ENCODE measurements at places on chromosomes 13 and 19.

DNA sequence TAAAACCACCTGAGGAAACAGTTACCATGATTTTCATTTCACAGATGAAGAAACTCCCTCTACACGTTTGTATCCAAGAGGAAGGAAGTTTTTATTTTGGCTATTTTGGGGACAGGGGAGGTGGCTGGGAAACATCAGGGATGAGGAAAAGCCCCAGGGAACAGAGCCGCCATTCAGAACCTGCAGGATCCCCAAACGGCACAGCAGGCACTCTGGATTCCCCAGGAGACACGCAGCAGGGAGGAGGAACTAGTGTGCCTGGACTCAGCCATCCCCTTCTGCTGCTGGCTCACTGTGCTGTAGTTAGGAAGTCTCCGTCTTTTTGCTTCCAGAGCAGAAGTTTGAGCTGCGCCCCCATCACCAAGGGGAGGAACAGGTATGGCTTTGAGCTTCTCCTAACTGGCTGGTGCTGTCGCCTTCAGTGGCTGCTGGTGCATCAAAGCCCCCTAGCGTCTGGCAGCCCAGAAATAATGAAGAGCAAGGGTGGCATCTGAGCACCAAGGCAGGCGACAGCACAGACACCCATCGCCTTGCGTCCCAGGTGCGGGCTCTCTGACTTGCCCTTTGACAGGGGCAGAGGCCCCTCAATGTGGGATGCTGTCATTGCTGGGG, 4.2 kb downstream of the NAPA start:
- DNase-seq = no peak

DNA sequence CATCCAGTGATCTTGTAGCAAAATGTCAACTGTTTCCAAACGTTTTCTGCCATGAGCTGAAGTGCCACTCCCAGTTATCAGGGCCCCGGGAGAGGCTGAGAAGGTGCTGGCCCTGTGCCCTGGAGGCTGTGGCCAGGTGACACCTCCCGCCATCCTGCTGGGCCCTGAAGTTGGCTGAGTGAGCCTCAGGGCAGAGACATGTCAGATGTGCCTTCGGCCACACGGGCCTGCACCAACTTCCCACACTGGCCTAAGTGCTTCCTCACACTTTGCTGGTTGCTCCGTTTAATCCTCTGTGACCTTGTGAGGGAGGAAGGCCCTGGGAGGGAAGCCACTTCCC, 4.8 kb downstream of the ADPRHL1 start:
- DNase-seq = peak; percentile 80

DNA sequence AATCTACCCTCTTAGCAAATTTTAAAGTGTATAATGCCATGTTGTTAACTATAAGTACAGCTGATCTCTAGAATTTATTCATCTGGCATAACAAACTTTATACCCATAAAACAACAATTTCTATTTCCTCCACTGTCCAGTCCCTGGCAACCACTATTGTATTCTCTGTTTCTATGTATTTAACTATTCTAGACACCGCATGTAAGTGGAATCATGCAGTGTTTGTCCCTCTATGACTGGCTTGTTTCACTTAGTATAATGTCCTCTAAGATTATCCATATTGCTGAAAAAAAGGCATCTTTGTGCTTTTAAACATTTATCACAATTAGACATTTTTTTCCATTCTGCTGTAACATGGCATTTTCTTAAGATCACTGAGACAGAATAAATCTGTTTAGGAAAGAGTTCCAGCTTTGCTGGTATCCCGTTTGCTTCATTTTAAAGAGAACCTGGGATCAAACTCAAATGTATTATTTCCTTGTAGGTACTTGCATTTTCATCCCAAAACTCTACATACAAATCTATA, 1191.0 kb downstream of the SLITRK5 start:
- no peak for DNase-seq

DNA sequence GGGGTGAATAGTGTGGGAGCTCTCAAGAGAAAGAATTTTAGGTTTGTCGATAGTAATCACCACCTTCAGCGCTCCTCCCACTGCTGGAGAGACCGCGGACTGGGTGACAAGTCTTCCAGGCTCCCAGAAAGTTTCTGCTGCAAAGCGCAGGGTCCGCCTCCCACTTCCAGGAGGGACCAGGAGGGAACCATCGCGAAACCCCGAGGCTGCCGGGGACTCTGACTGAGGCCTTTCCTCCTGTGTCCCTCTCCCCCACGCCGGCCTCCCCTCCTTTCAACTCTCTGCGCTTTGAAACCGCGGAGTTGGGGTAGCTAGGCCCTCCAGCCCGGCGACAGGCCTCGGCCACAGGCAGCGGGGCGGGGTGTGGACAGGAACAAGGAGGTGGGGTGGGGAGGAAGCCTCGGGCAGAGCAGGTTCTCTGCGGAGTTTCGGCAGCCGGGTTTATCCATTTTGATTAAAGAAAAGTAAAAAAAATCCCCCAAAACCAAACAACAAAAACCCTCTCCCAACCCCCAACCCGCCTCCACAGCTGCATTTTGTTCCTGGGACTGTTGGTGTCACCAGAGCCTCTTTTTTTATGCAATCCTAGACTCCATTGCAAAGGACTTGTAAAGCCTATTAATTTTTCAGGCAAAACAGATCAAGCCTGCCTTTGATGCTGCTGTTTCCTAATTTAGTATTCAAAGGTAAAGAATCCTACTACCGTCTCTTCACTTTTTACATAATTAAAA, 157.2 kb downstream of the TM9SF2 start:
- no peak for DNase-seq

DNA sequence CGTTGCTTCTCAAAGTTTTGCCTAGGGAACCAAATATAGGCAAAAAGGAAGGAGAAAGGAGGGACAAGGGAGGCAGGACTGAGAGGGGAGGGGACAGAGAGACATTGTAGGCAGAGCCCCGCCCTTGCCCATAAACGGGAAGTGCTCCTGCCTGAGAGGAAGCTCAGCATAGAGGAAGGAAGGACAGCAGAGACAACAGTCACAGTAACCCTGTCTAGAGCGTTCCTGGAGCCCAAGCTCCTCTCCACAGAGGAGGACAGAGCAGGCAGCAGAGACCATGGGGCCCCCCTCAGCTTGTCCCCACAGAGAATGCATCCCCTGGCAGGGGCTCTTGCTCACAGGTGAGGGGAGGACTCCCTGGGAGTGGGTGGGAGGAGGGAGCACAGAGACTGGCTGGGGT, at the start of gene CEACAM21:
TSS of gene CEACAM21 (plus strand) at position 169 of the 400 bp plus-strand sequence. CDS start at position 278, 109 bp downstream.
- DNase-seq = no peak

- DNase-seq = no peak
Observed at GRCh38 chr13:44191504-44192171, 182.0 kb upstream of the SERP2 start.

- DNase-seq = no peak
Observed at GRCh38 chr19:47469719-47470118, 2.0 kb downstream of the SLC8A2 start.

- no peak for DNase-seq
Observed at GRCh38 chr13:68173111-68173510, 943.0 kb upstream of the PCDH9 start.

DNA sequence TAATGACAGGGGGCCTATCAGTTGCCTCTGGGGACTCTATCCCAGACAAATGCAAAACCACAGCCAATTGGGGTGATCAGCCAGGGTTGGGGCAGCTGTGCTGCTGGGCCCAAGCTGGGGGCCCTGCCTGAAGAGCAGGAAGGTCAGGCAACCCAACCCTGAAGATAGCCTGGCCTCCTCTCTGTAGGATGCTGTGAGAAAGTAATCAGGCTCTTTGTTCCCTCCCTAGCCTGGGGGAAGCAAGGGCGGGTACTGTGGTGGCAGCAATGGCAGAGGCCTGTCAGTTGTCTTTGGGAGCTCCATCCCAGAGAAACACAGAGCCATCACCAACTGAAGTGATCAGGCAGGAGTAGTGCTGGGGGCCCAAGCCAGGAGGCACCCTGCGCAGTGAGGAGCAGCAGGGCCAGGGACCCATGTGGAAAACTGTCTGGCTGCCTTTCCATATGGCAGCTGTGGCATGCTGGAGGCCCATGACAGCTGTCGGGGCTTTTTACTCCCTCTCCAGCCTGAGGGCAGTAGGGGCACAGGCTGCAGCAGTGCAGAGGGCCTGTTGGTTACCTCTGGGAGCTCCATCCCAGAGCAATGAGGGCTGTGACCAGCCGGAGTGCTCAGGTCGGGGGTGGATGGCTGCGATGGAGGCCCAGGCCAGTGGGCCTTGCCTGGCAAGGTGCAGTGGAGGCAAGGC, 73.6 kb upstream of the ATP12A start:
- DNase-seq = no peak

- no peak for DNase-seq
Observed at GRCh38 chr13:95604556-95604915, 40.0 kb downstream of the DZIP1 start.

DNA sequence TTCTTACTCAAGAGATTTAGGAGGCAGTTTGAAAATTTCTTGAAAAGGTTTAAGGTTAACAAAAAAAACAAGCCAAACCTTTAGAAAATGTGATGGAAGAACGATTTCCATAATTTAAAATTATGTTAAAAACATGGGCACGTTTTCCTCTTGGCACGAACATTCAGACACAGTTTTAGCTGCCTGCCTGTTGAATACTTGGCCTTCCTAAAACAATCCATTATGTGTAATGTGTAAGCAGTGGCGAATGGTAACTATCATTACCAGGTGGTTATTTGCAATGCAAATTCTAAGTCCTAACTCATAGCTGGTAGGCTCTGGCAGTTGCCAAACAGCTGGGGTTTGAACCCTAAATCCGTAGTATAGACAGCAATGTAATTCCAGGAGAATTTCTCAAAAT, 1425.7 kb upstream of the SLC10A2 start:
- no peak for DNase-seq

DNA sequence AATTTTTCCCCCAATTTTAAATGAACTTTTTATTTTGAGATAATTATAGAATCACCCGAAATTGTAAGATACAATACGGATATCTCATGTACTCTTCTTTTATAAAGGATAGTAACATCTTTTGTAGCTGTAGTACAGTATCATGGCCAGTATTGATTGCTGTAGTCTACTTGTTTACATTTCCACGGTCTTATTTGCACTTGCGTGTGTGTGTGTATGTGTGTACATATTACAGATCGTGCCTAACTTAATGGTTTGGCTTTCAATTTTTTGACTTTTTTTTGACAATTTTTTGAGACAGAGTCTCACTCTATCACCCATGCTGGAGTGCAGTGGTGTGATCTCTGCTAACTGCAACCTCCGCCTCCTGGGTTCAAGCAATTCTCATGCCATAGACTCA, 6.7 kb downstream of the PAN3 start:
- no peak for DNase-seq

GRCh38 chr13:27245610-27246009, 5.7 kb upstream of the RPL21 start:
- DNase-seq = no peak

- no peak for DNase-seq
Observed at GRCh38 chr19:46839752-46840497, 10.7 kb downstream of the AP2S1 start.

- no peak for DNase-seq
Observed at GRCh38 chr13:59641261-59641660, 522.5 kb downstream of the DIAPH3 start.

- no peak for DNase-seq
Observed at GRCh38 chr19:6738787-6739389, 592 bp upstream of the TRIP10 start.

GRCh38 chr19:50659318-50660087, 10.3 kb downstream of the C19orf81 start:
- no peak for DNase-seq

- DNase-seq = no peak
Observed at GRCh38 chr13:32660227-32660626, 74.0 kb downstream of the PDS5B start.

DNA sequence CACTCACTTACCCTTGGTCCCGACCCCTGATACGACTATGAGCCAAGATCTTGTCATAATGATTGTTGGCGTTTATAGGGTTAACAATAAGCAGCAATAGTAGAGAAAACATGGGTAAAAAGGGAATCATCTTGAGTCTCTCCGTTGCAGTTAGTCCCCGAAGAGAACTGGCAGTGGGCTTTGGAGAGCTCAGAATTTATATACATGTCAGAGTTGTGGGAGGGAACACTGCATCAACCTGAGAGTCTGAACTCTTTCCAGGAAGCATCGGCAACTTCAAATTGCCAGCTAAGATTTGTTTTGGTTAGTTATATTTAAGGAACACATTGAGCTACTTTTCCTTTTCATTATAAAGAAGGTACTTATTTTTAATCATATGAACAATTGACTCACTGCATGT, at the start of gene POSTN:
TSS of gene POSTN (minus strand) at position 172 of the 400 bp plus-strand sequence. CDS start at position 130, 42 bp downstream.
- no peak for DNase-seq

DNA sequence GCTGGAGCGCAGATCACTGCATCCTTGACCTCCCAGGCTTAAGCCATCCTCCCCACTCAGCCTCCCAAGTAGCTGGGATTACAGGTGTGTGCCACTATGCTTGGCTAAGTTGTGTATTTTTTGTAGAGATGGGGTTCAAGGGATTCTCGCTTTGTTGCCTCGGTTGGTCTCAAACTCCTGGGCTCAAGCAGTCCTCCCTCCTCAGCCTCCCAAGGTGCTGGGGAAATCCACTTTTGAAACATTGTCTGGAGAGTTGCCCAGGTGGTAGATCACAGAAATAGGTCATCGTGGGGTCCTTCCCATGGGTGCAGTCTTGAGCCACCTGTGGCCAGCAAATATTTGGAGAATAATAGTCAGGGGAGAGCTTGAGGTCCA, 5.2 kb downstream of the LDLR start:
- DNase-seq = no peak

GRCh38 chr19:12788682-12789097, 2.6 kb upstream of the JUNB start:
- DNase-seq = peak; percentile 94

DNA sequence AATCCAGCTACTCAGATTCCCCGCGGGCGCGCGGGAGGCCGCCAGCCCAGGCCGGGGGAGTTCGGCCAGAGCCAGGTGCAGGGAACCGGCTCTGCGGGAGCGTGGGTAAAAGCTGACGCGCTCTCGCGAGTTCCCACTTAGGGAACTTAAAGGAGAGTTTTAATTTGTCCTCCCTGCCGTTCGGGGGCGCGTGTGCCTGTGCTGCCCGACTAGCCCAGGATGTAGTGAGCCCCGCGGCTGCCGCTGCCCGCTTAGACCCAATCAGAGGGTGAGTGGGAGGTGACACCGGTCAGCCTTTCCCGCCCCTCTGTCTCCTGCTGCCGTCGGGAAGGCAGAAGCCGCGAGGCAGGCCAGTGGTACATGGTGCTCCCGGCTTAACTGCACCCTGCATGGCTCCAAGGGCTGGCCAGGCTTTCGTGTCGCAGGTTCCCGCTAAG, 36.0 kb upstream of the NEK3 start:
- DNase-seq = peak; percentile 91
